ENCODE measurements at places on chromosomes 12 and 14. TPM values are rescaled to one million over a fixed set of nuclear protein-coding genes. Genes with fewer than 3 reads are reported as not detected.

GRCh38 chr14:97517566-97518234, 720.5 kb downstream of the VRK1 start:
- no peak for DNase-seq

DNA sequence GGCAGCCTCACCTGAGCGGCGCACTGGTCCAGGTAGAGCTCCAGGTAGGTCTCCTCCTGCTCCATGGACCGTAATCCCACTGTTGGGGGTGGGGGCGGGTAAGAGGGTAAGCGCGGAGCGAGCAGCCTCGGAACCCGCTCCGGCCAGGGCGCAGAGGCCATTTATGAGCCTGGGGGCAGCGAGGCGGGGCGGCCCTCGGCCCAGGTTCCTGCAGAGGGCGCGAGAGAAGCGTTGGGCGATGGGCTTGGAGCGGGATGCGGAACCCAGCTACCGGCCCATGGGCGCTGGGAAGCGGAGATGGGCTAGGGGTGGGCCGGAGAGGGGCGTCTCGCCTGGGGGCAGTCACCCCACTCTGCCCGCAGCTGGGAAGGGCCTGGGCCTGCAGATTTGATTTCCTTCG, at the start of gene TBPL2:
Gene TBPL2 (minus strand): TSS at position 232 of the 400 bp plus-strand sequence. CDS start 167 bp downstream, at position 65.
- no peak for DNase-seq

DNA sequence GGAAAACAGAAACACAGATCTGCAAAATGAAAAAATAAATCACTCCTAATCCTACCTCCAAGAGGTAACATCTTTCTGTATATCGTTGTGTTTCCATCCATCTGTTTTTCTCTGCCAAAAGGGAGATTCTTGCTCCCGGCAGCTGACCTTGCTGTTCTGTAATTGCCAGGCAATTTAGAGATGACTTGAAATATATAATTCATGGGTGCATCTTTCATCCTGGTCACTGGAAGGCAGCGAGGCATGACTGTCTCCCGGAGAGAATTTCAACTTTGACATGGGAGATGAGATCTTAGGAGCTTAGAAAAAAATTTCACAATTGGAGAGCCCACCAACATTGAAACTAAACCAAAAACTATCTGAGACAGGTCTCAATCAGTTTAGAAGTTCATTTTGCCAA, 53.0 kb downstream of the WSCD2 start:
- DNase-seq, result no peak

DNA sequence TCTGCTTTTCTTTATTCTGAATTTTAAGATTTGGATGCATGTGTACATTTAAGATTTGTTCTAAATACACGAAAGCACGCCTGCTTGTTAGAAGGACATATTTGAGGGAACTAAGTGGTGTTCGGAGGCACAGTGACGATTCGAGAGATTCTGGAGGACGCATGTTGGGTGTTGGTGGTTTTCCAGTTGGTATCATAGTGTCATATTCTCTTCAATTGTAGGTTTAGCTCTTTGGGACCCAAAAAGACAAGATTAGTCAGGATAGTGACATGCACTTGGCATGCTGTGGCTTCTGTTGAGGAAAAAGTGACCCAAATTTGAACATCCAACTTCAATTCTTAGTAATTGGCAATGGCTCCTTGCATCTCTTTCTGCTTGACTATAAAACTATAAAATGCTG, 30.1 kb downstream of the PRKCH start:
- no peak for DNase-seq

GRCh38 chr14:53735916-53736315, 220.7 kb downstream of the BMP4 start:
- DNase-seq, result no peak

DNA sequence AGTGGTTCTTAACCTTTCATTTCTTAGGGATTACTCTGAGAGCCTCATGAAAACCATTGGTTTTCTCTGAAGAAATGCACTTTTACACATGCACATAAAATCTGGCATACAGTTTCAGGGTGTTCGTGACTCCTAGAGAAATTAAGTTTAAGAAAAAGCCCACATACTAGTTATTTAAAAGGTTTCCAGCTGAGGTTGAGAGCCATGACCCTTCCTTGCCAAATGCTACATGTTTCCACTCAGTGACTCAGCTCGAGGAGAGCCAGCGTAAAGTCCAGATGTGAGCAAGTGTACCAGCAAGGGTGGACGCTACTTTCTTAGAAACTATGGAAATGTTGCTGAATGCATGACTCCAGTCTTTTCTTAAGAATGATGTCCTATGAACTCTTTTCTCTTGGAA, 42.7 kb upstream of the FLRT2 start:
- DNase-seq, result peak; percentile 41

- DNase-seq, result no peak
Measured at GRCh38 chr12:103441437-103442181, 54.2 kb downstream of the C12orf42 start.

DNA sequence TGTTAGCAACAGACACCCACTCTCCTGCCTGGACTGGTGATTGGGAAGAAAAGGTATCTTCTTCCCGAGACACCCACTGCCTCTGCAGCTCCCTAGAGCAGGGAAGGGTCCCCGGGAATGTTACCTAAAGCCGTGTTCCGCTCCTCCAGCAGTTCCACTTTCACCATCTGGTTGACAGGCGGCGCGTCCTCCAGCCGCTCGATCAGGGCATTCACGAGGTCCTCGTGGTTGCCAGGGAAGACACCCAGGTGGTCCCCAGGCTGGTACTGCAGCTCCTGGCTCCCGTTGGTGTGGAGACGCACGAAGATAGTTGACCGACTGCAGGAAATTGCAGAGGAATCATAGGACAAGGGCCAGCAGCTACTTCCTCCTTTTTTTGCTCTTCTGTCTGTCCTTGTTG, 44.2 kb upstream of the FBXO21 start:
- DNase-seq, result no peak

GRCh38 chr12:93243382-93243688, 134.4 kb upstream of the NUDT4 start:
- no peak for DNase-seq

- DNase-seq, result no peak
Measured at GRCh38 chr14:104598910-104599273, 5.7 kb downstream of the TMEM179 start.

DNA sequence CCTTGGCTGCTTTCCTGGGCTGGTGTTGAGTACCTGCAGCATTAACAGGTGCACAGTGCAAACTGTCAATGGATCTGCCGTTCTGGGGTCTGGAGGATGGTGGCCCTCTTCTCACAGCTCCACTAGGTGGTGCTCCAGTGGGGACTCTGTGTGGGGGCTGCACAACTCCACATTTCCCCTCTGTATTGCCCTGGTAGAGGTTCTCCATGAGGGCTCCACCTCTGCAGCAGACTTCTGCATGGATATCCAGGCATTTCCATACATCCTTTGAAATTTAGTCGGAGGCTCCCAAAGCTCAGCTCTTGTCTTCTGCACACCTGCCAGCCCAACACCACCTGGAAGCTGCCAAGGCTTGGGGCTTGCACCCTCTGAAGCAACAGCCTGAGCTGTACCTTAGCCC, 198.6 kb downstream of the GXYLT1 start:
- no peak for DNase-seq

SDSL gene
- total RNA-seq, result 6.3 TPM

NRXN3 gene
- 4.8 TPM for total RNA-seq

RAPGEF3 gene
- 0.83 TPM for total RNA-seq

SRRM4 gene
- total RNA-seq, result not detected

RPL10L gene
- not detected for total RNA-seq

REP15 gene
- total RNA-seq, result 2.5 TPM

EML5 gene
- 22.2 TPM for total RNA-seq

CCDC175 gene
- not detected for total RNA-seq

CFAP251 gene
- 9.4 TPM for total RNA-seq

PPP1R36 gene
- 0.28 TPM for total RNA-seq

All from IMR-90 (cell line).